Stimulated activated CD4-positive, alpha-beta T cell treated with anti-CD3 and anti-CD28 coated beads, Interleukin-15, amount 100 ng/mL, for 1 hour (primary cell): ENCODE measurements at places on chromosomes 7 and 10.
A peak's percentile ranks its signal among the peaks of the same experiment; 100 is the strongest.

DNA sequence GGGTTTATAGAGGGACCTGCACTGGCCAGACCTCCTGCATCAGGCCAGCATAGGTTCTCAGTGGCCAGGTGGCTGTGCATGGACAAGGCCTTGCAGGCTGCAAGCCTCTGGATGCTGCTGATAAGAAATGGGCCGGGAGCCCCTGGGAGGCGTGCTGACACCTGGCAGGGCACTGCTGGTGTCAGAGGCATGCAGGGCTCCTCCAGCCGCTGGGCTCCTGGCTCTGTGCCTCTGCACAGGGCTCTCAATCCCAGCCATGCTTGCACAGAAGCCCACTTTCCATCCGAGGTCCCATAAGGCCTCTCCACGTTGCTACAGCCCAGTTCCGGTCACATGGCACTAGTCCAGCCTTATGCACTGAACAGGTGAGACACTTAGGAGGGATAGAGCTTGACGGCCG is 27.3 kb downstream of the ANTXRL start:
- no peak for DNase-seq

GRCh38 chr7:22569586-22570321 is 69.8 kb upstream of the STEAP1B start:
- DNase-seq, result no peak

- no peak for DNase-seq
Observed at GRCh38 chr10:30371954-30372353, 22.9 kb upstream of the MTPAP start.

GRCh38 chr10:128469515-128469914 is 343.3 kb upstream of the MKI67 start:
- no peak for DNase-seq

DNA sequence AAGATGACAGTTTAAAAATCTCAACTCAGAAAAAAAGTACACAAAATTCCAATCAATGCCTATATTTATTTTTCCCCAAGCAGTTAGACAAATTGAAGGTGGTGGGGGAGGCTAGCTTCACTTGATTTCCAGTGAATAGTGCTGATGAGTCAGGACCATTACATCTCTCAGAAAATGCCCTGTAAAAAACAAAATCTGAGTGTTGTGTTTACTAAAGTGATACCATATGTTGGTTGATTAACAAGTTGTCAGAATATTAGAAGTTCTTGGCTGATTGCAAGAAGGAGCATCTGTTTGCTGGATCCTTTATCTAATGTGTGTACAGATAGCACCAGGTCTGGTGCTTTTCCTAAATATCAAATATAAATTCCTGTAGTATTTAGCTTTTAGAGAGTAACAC is 31.3 kb upstream of the KIAA1217 start:
- no peak for DNase-seq

DNA sequence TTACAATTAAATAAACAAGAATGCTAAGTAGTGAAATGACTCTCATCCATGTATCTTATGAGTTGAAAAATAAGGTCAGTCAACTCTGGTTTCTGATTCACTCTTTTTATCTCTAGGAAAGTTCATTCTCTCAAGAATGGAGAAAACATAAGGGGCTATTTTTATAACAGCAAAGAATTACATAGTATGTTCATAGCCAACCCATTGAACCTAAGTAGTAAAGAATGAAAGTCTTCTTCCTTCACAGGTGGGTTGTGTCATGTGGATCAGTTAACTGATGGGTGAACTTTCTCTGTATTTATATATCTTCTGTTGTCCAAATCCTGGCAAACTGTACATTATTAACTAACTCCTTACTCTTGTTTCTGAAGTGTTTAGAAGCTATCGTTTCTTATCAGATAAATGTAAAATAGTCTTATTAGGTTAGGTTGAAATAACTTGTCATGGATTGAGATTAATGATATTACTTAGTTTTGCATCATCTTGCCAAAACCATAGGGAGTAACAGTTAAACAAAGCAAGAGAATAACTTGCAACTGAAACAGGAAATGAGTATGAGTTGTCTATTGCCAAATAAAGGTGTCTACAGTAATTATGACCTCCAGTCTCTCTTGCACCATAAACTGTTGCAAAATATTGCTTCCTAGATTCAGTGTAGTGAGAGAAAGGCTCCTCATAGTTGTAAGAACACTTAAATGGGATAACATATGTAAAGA is 86.8 kb downstream of the ANKRD7 start:
- DNase-seq, result no peak

DNA sequence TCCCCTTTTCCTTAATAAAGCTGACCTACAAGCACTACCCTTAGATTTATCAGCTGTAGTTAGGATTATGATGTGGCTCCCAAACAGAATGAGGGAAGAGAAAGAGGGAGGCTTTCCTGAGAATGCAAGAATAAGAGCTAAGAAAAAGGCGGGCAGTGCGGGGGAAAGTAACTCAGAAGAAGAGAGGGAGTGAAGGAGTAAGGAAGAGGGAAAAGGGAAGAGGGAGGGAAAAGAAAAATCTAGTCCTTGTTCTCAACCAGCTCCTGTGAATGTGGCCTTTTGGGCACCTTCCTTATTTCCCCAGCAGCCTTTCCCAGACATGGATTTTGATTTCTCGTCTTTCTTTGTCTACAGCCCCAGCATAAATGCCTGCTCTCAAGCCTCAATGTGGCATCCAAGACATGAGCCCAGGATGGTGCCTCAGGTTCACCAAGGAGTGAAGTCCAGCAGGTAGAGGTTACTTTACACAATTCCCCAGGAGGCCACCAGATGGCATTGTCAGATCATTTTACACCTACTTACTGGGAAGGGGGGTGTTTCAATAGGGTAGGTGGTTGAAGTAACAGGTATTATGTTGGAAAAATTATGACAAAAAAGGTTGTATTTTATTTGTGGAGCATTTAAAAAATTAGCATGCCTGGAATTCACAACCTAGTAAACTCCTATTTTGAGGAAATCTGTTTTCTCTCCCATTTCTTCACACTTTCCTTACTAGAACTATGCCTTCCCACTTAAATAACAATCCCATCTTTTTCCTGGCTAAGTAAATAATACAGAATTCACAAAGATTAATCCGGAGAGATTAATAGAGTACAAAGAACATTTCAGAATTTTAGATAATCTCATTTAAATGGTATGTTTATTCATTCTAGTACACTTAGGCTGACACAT is 106.5 kb downstream of the HTR7 start:
- DNase-seq, result no peak

DNA sequence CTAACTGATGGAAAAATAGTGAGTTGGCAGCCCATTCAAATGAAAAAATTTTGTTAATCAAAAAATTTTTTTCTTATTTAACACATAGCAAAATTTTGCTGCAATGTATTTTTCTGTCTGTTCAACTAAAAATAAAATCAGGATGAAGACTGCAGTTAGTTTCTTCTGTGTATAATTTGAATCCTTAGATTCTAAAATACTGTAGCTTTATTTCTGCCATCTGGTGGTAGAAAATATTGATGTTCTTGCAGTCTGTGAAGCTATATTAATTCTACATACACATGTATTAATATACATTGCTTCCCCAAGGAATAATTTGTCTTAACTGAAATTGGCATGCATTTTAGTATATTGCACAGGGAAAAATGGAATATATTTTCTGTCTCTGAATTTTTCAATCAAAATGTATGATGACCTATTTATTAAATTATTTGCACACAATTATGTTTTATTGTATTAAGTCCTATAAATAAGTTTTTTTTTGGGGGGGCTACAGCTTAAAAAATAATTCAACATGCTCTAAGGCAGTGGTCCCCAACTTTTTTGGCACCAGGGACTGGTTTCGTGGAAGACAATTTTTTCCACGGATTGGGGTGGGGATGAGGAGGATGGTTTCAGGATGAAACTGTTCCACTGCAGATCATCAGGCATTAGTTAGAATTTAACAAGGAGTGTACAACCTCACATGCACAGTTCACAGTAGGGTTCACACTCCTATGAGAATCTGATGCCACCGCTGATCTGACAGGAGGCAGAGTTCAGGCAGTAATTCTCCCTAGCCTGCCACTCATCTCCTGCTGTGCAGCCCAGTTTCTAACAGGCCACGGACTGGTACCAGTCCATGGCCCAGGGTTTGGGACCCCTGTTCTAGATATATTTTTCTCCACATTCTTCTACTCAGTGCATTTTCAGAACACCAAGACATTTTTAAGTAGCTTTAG is 119.4 kb downstream of the GNAT3 start:
- no peak for DNase-seq

DNA sequence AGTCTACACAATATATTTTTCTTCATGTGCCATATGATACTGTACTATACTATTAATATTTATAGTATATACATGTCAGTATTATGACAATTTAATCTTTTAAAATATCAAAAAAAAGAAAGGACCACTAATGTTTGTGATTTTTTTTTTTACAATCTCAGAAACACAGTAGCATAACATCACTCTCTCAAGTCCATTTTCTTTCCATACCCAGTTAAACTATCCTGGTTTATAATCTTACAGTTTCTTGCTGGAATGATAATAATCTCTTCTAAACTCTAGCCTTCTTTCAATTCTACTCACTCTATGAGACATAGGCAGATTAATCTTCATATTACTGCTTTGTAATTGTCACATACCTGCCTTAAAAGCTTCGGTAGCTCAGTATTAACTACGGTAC is 8.9 kb upstream of the PHYHIPL start:
- DNase-seq, result no peak

DNA sequence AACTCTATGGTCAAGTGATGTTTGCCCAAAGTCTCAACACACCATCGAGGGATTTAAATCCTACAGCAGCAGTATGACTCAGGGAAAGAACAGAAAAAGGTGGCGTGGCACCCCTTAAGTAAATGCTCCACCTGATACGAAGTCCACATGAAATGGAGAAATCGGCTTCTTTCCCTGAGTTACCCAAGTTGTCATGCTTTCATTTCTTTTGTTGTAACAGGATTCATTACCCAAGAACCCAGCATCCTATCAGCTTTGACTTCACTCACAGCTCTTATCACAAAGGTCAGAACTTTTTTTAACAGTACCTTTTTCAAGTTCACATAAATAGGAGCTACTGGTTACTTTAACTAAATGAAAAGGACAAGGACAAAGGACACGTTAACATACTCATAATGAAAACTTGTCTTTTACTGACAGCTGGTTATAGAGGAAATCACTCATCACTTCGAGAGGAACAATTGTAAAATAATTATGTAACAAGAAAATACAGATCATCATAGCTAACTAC is 219.8 kb upstream of the FRMD4A start:
- no peak for DNase-seq

GRCh38 chr7:77693830-77694583 is 2.3 kb upstream of the RSBN1L start:
- no peak for DNase-seq

DNA sequence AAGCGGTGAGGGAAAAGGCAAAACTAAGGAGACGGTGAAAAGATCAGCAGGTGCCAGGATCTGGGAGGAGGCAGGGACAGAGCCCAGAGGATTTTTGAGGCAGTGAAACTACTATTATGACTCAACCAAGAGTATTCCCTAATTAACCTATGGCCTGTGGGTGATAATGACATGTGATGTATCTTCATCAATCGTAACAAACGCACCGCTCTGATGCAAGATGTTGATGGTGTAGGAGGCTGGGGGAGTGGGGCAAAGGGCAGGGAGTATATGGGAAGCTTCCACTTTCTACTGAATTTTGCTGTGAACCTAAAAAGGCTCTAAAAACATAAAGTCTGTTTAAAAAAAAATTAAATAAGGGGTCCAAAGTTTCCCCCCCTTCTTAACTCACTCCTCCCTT is 25.5 kb upstream of the EZH2 start:
- no peak for DNase-seq

GRCh38 chr7:50448823-50449222 is 1.3 kb downstream of the FIGNL1 start:
- no peak for DNase-seq

DNA sequence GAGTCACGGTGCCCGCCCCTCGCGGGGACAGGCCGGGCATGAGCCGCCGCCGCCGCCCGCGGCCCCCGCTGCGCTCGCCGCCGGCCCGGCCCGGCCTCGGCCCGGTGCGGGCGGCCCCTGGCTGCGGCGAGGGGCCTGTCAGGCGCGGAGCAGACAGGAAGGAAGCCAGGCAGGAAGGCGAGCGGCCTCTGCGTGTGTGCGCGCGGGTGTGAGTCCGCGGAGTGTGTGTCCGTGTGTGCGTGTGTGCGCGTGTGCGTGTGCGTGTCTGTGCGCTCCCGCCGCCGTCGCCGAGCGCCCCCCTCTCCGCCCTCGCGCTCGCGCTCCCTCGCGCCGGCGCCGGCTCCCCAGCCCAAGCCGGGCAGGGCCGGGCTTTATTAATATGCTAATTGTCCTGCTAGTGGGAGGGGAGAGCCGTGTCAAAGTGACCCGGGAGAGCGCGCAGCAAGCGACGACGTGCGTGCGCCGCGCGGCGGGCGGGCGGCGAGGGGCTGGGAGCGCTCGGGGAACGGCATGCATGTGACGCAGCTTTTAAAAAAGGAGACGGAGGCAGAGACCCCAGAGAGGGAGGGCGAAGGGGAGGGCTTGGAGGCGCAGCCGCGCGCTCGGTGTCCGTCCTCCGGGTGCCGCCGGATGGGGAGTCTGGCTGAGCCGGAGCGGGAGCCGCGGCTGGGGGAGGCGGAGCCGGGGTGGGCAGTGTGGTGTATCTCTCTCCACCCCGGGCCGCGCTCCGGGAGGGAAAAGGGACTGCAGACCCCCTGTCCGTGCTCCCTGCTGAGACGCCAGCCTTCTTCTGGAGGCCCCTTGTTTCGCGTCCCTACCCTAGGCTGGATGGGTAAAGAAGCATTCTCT is at the start of gene LDB1:
LDB1 (minus strand) TSS at position 227 of the 849 bp plus-strand sequence. CDS start 258 bp downstream, outside the sequence.
- peak; percentile 41 for DNase-seq
